ENCODE measurements at places on chromosomes 5 and 9.

DNA sequence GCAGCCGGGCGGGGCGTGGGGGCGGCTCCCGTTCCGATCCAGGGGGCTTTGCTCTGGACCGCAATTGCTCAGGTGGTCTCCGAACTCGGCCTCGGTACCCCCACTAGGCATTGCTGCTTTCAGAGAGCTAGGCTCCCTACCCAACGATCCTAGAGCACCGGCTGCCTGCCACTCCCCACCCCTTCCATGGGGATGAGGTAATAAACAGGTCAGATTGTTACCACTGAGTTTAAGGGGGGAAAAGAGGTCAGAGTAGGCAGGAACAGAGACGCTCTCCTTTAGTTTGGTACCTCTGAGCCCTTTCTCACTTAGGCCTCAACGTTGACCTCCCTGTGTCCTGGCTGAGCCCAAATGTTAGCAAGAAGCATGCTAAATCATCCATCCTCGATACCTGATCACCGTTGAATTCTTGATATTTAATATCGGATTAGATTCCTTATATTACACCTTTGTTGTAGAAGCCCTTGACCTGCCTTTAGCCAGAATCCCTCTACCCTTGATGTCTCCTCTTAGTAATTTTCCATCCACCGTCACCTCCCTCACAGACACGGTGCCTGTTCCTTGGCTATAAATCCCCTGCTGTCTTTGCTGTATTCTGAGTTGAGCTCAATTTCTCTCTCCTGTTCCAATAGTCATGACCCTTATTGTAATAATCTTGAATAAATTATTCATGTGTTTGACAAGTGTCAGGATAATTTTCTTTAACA is 588 bp upstream of the PLPP1 start:
- DNase-seq: no peak

DNA sequence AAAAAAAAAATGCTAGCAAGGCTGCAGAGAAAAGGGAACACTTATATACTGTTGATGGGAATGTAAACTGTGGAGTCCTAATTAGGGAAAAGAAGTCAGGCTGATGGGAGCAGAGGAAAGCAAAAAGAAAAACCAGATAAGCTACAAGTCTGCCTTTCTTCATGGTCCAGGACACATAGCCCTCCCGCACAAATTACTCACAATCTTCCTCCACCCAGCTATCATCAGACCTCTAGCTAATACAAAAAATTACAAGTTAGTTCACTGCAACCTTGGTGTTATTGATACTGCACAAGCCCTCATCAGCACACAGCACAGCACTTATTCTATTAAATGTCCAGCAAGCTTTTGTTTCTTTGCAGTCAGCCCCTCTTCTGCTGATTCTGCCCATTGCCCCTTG is 186.0 kb upstream of the ADRA1B start:
- no peak for DNase-seq

- peak; percentile 68 for DNase-seq
These were observed 623.3 kb downstream of the HINT1 start for GRCh38 chr5:130541617-130542221.

DNA sequence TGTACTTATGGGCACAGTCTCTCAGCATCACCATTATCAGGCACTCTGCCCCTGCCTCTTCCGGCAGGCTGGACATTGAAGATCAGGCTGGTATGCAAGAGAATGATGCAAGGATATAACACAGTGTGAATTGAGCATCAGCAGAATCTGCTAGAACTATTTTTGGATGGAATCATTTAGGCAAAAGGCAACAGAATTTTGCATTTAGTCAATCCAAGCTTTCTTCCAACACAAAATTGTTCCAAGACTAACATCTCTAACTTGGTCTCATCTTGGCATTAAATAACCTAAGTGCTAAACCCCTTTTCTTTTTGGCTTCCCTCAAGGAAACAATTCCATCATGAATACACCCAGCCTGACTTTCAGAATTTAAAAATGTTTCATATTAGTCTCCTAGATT is 339.9 kb downstream of the PRELID2 start:
- DNase-seq: no peak

Data from HT1080 (cell line).